ENCODE measurements at places on chromosomes 11 and 22.

DNA sequence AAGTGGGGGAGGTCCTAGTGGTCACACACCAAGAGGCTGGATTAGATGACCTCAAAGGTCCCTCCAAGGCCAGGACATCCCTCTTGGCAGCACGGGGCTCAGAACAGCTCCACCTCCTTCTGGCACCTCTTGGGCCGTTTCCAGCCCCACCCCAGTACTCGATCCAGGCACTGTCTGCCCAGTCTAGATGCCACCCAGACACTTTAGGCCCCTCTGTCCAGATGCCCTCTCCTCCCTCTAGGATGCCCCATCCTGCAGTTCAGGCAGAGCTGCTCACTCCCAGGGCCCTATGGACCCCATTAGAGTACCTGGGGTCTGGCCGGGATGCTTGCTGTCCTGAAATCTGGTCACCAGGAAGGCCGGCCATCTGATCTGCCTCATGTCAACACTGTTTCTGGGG is 34.7 kb upstream of the PRR5 start:
- DNase-seq, result no peak

DNA sequence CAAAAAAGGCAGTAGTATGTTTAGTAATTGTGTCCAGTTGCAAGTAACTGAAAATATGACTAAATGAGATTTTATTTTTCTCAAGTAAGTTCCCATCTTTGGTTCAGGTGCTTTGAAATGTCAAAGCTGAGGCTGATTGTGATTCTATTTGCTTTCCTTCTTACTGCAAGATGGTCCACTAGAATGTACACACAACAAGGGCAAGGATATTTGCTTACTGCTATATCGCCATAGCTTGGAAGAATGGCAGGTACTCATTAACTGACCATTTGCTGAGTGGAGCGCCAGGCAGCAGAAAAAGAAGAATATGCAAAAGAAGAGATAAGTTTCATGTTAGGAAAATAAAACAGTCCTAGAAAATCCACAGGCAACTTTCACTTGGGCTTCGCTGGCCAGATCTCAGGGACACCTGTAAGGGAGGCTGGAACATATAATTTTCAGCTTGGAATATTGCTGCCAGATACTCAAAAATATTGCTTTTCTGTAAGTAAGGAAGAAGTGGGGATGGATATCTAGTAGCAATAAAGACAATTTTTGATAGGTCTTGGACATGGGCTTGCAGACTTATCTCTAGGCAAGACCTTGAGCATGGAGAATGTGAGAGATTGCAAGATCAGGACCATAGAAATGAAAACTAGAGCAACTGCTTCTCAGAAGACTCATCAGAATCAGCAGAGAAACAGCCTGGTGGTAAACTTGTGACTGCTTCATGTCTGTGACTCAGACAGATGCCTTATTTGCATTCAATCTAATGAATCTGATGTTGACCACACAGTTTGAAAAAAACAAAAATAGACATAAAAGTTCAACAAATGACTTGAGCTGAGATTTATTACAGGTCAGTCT is 44.8 kb upstream of the OR9Q1 start:
- DNase-seq, result no peak

GRCh38 chr11:120432056-120433018 is 79.2 kb upstream of the GRIK4 start:
- peak; percentile 19 for DNase-seq

DNA sequence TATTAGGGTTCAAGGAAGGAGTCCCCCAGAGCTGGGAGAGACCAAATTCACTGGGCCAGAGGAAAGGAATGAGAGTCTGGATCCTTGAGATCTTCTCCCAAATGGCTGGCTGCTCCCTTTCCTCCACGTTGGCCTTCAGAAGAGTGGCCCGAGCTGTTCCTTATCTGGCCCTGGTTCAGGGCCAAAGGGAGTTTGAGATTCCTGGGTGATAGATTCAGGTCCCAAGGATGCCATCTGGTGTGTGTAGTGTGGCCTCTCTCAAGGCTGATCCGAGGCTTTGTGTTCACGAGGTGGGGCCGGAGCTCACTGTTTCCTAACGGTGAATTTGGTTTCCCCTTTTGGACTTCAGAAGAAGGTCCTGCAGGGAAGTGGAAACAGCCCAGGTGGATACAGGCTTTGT is 17.4 kb upstream of the ABCC8 start:
- DNase-seq, result no peak

- no peak for DNase-seq
These were observed 150.7 kb downstream of the CCDC34 start for GRCh38 chr11:27212248-27212780.

DNA sequence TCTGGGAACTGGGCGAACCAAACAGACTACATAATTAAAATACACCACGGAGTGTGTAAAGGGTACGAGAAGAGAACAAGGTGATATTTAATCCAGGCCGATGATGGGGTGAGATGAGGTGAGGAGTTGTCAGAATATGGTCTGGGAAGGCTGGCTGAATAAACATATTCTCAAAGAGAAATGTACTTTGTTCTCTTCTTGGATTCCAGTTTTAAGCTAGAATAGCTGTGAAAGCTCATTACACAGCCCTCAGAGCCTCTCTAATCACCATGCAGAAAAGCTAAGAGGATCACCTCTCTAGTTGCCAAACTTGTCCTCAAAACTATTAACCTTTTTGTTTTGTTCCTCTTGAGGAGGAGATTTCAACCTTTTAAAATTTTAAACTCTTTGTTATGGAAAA is 89.8 kb downstream of the ATG16L2 start:
- no peak for DNase-seq

DNA sequence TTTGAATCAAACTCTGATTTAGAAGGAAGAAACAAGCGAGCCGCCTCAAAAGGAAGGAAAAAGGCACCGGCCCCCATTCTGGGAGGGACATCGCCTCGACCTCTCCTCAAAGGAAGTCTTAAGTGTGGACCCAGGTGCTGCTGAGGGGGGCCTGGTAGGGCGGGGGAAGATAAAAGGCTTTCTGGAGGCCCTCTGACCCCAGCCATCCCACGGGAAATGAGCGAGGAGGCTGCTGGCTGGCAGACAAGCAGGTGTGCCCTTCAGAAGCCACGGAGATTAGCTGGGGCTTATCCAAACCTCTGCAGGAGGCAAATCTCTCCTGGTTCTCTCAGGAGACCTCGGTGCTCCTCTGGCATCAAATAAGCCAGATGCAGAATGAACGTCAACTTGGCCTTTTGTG is 171.4 kb upstream of the BLID start:
- DNase-seq, result no peak

DNA sequence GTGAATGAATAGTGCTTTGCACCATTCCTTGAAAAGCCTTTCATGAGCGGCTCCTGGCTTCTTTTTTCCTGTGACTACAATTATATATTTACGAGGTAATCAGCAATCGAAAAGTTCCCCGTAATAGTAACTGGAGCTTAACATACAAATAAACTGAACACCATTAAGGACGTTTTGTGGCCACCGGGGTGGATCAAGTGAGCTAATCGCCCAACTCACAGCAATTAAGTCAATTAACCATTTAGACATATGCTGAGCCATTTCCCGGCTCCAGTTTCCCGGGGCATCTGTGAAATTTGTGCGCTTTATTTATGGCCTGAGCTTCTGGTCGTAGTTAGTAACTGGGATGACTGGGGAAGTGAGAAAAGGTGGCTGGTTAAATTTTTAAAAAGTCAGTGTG is 465.2 kb downstream of the MIAT start:
- no peak for DNase-seq

GRCh38 chr22:35506259-35506570 is 34.4 kb upstream of the RASD2 start:
- DNase-seq, result no peak

- DNase-seq, result peak; percentile 84
These were observed 18.8 kb downstream of the P2RY2 start for GRCh38 chr11:73236854-73237253.

- no peak for DNase-seq
These were observed 607.4 kb downstream of the NTM start for GRCh38 chr11:131977854-131978253.

DNA sequence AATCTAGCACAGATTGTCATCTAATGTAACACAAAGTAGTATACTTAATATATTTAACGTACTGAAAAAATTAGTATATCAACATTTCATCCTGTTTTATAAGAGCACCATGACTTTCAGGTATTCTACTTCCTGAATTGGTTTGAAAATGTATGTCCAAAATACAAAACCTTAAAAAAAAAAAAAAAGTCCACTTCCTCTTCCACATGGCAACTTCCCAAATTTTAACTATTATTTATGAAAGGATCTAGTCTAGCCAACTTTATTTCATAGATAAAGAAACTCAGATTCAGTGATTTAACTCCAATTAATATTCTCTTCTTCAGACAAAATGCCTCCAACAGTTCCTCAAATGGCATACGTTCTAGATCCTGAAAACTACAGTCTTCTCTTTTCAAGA is 44.0 kb downstream of the PIK3C2A start:
- no peak for DNase-seq

DNA sequence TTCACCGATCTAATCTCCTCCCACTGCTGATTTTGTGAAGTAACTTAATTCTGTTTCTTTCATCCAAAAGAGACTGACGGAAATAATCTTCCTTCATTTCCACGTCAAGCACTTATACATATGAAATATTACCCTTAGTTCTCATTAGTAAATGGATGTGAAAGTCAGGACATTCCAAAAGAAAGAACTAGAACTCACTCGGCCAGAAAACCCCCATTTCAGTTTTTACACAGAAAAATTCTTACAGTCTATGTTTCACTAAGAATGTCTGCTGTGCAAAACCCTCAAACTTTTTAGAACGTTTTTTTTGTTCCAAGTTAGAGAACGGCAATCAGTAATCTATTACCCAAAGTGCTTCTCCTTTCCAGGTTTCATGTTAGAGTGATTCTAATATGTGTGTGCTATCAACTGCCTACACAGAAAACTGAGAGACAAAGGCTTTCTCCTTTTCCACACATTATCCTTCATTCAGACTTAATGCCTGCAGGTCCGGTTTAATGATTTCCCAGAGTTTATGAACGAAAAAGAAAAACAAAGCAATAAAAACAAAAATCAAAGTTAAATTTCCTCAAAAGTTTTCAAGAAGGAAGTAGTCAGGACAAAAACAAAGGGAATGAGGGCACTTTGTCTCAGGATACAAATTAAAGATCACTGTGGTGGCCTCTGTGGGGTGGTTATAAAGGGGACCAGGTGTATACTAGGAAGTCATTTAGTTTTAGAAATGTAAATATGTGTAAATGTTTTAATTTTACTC is 11.3 kb upstream of the SESN3 start:
- DNase-seq, result no peak

GRCh38 chr11:35165030-35165422 is 26.1 kb downstream of the CD44 start:
- DNase-seq, result no peak

- DNase-seq, result no peak
These were observed 9.3 kb upstream of the NUP50 start for GRCh38 chr22:45154383-45154782.

DNA sequence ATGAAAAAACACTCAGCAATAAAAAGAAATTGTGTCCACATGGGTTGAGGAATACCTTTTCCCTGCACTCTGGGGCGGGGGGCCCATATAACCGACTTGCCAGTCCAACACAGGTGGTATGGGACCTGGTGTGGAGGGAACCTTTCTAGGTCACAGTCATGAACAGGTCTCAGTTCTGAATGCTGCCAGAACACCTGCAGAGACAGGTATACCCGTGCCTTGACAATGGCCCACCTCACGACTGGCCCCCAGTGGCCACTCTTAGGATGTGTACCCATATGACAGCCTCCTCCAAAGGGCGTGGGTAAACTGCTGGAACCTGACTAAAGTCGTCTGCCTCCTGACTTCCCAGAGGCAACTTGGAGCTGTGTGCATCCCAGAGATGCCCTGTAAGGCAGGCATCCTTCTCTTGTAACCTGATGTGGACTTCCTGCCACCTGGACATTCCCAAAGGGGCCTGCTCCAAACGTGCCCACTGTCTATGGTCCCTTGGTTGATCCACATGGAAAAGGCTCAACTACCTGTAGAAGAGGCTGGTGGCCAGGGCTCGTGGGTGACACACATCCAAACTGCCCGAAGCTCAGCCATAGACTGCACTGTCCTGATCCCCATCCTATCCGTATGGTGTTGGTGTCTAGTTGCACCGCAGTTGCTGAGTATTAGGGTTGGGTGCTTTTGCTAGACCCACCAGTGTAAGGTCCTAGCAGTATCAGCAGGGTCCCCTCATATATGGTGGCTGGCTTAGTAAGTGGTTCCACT is 859.3 kb downstream of the BRD1 start:
- peak; percentile 69 for DNase-seq

DNA sequence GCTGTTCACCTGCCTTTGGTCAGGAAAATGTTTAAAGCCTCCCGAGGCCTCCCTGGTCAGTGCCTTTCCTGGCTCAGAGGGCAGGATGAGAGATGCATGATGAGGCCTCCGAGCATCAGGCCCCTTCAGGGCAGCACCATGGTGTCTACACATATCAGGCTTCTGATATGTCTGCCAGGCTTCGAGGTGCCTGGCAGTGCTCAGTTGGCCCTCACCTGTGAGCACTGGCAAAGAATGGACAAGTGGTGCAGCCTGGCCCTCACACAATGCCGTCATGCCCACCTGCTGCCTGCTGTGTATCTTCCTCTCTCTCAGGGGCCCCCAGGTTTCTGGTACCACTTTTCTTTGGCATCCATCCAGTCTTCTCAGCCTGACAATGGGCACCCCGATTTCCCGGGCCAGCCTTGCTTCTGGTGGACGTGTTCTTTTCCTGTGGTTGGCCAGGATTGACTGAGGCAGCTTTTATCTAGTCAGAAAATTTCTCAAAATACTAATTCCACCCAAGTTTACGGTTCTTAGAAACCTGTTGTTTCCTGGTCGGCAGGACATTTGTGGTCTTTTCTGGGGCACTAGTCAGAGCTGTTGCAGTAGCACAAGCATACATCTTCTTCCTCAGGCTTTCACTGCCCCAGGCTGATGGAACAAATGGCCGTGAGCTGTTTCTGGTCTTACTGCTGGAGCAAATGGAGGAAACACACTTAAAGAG is 76.8 kb upstream of the SUSD2 start:
- no peak for DNase-seq

DNA sequence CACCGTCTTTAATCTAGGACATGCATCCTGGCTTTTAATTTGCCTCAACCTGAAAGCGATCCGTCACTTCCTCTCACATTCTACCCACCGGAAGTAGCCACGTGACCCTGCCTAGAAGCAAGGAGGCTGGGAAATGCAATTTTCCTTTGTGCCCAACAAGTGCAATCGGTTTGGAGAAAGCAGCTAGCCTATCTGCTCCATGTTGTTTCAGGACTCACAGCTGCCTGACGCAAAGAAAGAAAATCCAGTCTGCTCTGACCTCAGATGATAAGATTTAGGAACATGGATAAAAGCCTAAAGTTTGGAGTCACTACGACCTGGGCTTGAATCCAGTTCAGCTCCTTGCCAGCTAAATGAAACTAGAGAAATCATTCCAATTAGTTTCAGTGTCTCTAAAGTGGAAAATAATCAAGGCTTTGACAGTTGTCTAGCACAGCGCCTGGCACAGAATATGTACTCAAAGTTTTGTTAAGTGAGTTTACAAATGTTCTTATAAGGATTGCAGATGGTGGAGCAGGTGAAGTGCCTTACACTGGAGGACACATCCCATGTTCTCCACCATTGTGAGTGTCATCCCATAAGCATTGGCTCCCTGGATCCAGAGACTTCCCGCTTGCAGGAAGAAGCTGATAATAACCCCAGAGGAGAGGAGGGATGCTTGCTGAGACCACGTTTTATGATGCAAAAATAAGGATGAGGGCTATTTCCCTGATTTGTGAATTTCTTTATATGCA is 553.7 kb downstream of the MN1 start:
- no peak for DNase-seq

GRCh38 chr11:47998733-47999359 is 18.5 kb downstream of the PTPRJ start:
- no peak for DNase-seq

GRCh38 chr11:69201066-69201365 is 45.3 kb downstream of the SMIM38 start:
- no peak for DNase-seq

Measured in iPS-NIHi11 (cell line).